ENCODE measurements at places on chromosomes 4 and X.
A peak's percentile ranks its signal among the peaks of the same experiment; 100 is the strongest.

GRCh38 chrX:131826572-131826971 is 196.5 kb upstream of the STK26 start:
- no peak for DNase-seq

DNA sequence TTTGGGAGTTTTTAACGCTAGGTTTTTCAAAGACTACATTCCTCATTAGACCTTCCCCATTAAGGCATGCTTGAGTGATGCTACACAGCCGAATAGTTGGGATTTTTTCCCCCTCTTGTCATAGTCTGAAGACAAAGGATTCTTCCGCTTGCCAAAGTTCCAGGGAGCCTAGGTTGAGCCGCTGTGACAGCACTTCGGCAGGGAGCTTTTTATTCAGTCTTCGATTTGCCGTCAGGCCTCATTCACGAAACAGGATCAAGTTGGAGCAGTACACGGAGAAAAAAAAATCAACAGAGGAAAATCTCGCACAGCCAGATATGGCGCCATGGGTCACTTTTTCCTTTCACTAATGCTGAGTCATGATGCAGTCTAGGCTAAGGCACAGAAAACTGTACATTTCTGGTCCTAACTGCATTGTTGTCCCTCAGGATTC is 24.3 kb downstream of the SHROOM3 start:
- DNase-seq = peak; percentile 67

GRCh38 chr4:173420801-173421200 is 21.9 kb upstream of the SCRG1 start:
- DNase-seq = no peak

DNA sequence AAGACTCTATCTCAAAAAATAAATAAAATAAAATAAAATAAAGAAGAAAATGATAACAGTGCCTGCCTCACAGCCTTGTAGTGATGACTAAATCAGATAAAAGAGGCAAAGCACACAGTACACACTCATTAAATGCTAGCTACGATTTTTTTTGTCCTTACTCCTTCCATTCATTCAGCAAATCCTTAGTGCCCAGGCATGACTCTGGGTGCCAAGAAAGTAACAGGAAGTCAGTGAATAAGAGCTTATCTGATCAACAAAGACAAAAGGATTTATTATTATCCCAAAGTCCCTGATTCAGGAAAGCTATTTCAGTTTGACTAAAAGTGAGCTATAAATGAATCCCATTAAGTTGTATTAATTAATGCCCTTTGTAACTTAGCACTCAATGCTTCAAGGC is 92.7 kb downstream of the SH3KBP1 start:
- DNase-seq = no peak

- no peak for DNase-seq
These were observed 61.5 kb upstream of the CLCN4 start for GRCh38 chrX:10095246-10095645.

All from fibroblast of skin of left biceps (primary cell).